ENCODE measurements at places on chromosomes 2 and 18. TPM values are rescaled to one million over a fixed set of nuclear protein-coding genes. Genes with fewer than 3 reads are reported as not detected.

The DSG4 gene
- total RNA-seq = not detected

The STPG4 gene
- 0.33 TPM for total RNA-seq

The UGGT1 gene
- total RNA-seq = 46.8 TPM

The POTEJ gene
- total RNA-seq = not detected

The EVA1A gene
- total RNA-seq = 78.1 TPM

All from mammary microvascular endothelial cell (primary cell).